ENCODE measurements at places on chromosomes 4 and X. TPM values are rescaled to one million over a fixed set of nuclear protein-coding genes. Genes with fewer than 3 reads are reported as not detected.

The FAM236A gene
- not detected for total RNA-seq

The SERPINA7 gene
- not detected for total RNA-seq

The SMIM43 gene
- 3.8 TPM for total RNA-seq

The CCNI gene
- total RNA-seq = 186 TPM

The ADH1A gene
- 1.8 TPM for total RNA-seq

The WNK3 gene
- total RNA-seq = 2.1 TPM

The CSN2 gene
- not detected for total RNA-seq

The TMEM35A gene
- 0.30 TPM for total RNA-seq

The AFAP1 gene
- total RNA-seq = 34.9 TPM

The HDAC6 gene
- total RNA-seq = 160 TPM

The NXF2B gene
- total RNA-seq = not detected

The PDGFRA gene
- total RNA-seq = 80.4 TPM

The HTN3 gene
- not detected for total RNA-seq

The AVPR2 gene
- total RNA-seq = 2.1 TPM

The C4orf50 gene
- 0.30 TPM for total RNA-seq

The PDE6B gene
- 1.3 TPM for total RNA-seq

The FRMPD3 gene
- total RNA-seq = not detected

The VEGFD gene
- total RNA-seq = 1.5 TPM

The TBC1D8B gene
- total RNA-seq = 10.3 TPM

The CTAG1A gene
- total RNA-seq = not detected

The FGFBP2 gene
- total RNA-seq = 182 TPM

The EGF gene
- total RNA-seq = 1.6 TPM

The CT45A3 gene
- total RNA-seq = not detected

The CXCL5 gene
- not detected for total RNA-seq

The CTPS2 gene
- total RNA-seq = 15.9 TPM

The CYSLTR1 gene
- 4.0 TPM for total RNA-seq

The NEK1 gene
- total RNA-seq = 66.9 TPM

The TEX13B gene
- total RNA-seq = not detected

The NIPAL1 gene
- total RNA-seq = 3.1 TPM

The CYBB gene
- total RNA-seq = 19.5 TPM

The HTRA3 gene
- total RNA-seq = 42.3 TPM

The STATH gene
- total RNA-seq = not detected

The FHIP1A gene
- 9.8 TPM for total RNA-seq

The TNIP3 gene
- 0.44 TPM for total RNA-seq

The TDO2 gene
- total RNA-seq = not detected

Measured in tibial nerve (tissue), 4 donors.